ENCODE measurements at places on chromosomes 3 and 15.
A peak's percentile ranks its signal among the peaks of the same experiment; 100 is the strongest.

- no peak for DNase-seq
Measured at GRCh38 chr3:149283401-149283800, 50.0 kb downstream of the TM4SF18 start.

GRCh38 chr3:78994174-78995027 lies 773.4 kb downstream of the ROBO1 start:
- no peak for DNase-seq

- no peak for DNase-seq
Measured at GRCh38 chr3:133238015-133238414, 161.8 kb upstream of the BFSP2 start.

- DNase-seq = peak; percentile 67
Measured at GRCh38 chr15:88274553-88275460, 18.3 kb upstream of the NTRK3 start.

DNA sequence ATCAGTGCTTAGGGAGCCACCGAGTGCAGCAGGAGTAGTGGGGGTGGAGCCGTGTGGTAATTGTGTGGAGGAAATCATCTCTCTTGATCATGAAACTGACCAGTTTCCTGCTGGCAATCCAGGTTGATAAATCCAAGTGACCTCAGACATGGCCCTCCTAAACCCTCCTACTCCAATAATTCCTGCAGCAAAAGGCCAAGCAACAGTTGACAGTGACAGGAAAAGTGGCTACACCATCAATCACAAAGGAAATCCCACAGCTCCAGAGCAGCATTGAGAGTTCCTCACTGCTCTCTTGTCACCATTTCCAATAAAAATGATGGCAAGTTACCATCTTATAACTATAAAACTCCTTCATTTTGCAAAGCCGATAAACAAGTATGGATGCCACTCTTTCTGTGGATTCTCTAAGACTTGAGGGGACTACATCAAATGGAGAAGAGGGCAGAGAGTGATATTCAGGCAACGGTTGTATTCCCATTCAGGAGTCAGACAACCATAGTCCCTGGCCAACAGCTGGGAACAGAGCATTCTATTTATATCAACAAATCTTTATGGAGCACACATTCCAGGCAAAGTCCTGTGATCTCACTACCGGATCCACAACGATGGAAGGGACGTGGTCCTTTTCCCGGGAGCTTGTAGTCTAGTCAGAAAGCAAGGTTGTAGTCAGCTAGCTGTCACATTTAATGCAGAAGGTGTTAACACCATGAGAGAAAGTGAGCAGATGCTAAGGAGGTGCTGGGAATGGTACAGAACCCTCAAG lies 312.5 kb upstream of the CTNNB1 start:
- DNase-seq = no peak

GRCh38 chr15:58362262-58362922 lies 69.4 kb upstream of the LIPC start:
- DNase-seq = no peak

DNA sequence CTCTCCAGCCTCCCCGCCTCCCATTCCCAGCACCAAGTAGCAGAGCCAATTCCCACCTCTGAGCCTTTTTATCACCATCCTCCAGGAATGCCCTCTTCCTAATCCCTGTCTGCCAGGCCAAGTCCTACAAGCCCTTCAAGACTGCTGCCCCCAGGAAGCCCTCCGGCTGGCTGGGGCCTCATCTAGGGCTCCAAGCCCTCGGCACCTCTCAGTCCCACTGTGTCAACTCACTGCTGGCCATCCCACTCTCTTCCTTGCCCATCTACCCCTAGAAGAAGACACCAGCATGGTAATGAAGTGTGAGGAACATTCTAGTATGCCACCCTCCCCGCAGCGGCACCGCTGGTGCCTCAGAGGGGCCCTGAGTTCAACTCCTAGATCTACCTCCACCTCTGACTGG lies 10.0 kb upstream of the GRIP2 start:
- DNase-seq = no peak

GRCh38 chr15:76200083-76200465 lies 111.2 kb downstream of the ETFA start:
- no peak for DNase-seq

DNA sequence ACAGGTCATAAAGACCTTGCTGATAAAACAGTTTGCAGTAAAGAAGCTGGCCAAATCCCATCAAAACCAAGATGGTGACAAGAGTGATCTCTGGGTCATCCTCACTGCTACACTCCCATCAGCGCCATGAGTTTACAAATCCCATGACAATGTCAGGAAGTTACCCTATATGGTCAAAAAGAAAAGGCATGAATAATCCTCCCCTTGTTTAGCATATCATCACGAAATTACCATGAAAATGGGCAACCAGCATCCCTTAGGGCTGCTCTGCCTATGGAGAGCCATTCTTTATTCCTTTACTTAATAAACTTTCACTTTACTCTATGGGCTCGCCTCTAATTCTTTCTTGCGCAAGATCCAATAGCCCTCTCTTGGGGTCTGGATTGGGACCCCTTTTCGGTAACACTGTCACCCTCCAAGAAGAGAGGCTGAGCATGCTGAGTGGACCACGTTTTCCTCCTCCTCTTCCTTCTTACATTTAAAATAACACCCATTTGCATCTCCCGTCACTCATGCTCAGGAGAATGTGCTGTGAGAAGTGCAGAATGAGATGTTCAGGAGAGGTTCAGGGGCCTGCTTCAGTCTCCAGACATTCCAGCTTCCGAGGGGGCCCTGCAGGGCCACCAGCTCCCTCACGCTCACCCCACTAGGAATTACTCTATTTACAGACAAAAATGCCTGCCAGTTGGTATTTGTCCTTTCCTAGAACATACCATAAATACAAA lies 47.3 kb downstream of the NSMCE3 start:
- DNase-seq = no peak

DNA sequence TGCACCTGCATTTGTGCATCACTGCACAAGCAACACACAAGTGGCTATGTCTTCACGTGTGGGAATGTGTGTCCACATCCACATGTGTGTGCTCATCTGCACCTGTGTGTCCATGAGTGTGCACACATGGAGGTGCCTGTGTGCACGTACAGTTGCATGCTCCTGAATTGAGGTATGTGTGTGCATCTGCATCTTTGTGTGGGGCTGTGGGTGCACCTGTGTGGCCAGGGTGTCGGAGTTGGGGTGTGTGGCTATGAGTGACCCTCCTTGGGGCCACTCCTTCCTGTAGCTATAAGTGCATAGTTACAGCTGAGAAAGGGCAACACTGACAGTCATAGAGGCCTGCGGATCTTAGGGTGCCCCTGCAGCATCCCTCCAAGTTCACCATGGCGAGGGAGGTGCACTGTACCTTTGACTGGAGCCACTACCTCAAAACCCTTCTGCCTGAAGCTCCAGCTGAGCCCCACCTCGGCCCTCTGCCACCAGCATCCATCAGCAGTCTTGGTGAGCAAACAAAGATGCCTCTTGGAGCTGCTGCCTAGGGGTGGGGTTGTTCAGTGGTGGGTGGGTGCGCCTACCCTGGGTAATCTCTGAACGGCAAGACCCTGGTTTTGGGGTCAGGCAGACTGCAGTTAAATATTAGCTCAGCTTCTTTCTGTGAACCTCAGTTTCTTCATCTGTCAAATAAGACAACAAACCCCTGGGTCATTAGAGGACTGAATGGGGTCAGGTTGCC lies 5.2 kb upstream of the HHATL start:
- DNase-seq = no peak

GRCh38 chr3:65342084-65342683 lies 654.4 kb upstream of the ADAMTS9 start:
- no peak for DNase-seq

DNA sequence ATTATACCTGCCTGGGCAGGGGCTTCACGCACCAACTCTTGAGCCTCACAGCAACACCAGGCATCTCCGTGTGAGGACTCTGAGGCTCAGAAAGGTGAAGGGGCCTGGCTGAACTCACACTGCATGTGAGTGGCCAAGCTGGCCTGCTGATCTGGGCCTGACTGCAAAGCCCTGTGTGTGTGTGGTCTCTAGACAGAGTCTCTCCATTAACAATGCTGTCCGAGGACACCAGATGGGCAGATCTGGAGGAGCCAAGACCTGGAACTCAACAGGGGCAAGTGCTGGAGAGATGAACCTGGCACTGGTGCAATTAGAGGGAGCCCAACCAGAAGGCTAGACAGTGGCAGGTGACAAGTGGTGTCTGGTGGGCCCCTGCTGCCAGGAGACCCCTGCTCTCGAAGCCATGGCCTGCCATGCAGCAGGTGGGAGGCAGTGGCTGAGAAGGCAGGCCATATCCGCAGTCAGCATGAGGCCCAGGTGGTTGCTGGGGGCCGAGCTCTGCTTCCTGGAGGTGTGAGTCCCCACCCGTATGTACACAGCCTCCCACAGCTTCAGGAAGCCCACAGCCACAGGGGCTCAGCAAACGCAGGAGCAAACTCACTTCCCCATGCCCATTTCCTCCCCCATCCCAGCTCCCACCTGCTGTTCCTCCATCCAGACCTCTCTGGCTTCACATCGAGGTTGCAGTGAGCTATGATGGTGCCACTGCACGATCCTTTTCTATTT lies 39.0 kb downstream of the CYP11A1 start:
- DNase-seq = no peak

- DNase-seq = no peak
Measured at GRCh38 chr15:49023354-49023753, 22.9 kb downstream of the SECISBP2L start.

GRCh38 chr3:188559856-188560255 lies 405.9 kb downstream of the LPP start:
- DNase-seq = no peak

DNA sequence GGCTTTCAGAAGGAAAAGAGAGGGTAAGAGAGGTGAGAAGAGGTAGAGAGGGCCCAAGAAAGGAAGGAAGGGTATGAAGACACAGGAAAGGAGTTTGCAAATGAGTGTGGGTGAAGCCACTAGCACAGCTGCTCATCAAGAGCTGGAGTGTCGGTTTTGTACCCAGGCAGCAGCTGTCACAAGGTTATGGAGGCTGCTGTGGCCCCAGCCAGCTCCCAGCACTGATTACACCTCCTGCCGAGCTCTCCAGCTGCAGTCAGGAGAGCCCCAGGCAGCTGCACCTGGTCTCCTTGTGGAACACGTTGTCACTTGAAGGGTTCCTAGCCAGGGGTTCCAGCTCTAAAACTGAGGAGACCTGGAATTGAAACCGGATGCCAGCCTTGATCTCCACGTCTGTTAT lies 60.4 kb upstream of the CHD2 start:
- peak; percentile 39 for DNase-seq

DNA sequence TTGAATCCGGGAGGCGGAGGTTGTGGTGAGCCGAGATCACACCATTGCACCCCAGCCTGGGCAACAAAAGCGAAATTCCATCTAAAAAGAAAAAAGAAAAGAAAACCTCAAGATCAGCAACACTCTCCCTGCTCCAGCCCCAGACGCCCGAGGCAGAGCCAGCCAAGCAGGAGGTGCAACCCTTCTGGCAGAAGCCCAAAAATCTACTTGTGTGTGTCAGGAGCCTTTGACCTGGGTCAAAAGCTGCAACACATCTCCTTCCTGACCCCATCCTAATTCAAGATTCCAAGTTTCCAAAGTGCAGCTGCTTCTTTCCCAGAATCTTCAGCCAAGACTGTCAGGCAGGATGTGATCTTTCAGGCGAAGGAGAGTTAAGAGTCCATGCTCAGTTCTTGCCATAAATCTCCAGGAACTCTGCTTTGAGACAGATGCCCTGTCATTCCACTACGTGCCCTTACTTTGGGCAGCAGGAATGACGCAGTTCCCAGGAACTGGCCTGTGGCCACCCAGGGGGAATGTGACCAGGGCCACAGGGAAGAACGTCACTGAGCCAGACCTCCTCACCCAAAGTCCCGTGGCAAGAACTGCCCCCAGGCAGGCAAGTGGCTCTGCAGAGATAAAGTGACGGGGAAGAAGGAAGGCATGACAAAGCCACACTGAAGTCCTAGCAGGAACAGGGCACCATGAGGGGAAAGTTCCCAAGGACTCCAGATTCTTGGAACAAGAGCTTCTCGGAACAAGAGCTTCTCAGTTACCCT lies 39.4 kb downstream of the SH3BP5 start:
- DNase-seq = no peak

DNA sequence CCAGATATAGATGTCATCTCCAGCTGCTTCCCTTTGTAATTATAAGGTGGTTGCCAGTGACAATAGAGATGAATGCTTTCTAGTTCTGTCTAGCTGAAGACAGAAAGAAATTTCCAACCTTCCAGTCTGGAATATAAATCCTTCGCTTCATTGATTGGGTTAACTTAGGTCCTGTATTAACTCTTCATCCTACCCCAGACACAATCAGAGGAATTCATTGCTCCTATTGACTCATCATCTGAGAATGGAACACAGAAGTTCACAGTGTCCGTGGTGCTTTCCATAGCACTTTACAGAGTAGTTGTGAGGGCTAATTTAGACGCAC lies 241.4 kb downstream of the NFKBIZ start:
- no peak for DNase-seq

DNA sequence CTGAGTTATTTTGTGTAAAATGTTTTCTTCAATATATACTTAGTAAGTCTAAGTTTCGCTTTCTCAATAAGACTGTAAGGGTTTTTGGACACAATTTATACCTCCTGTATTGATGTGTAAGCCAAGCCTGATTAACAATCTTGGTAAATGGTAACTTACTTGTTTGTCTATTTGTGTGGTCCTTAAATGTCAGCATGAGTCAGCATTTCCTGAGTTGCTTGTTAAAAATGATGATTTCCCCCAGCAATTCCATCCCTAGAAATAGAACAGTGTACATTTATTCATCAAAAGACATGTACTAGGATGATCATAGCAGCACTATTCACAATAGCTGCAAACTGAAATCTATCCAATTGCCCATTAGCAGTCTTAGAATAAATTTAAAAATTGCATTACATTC lies 53.4 kb upstream of the LRIG1 start:
- DNase-seq = no peak

DNA sequence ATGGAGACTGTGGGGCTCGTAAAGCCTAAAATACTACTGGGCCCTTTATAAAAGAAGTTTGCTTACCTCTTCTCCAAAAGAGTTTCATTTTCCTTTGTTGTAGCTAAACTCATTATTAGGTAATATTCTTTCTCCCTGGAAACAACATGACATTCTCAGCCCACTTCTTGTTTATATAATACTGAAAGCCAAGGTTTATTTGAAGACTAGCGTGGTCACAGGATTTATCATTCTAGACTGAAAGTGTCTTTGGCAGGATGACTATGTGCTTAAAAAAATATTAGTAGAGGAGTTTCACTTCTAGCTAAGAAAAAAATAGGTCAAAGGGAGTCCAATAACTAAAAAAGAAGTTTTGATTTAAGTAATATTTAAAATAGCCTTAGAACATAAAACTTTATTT lies 1085.2 kb upstream of the CADM2 start:
- DNase-seq = no peak

DNA sequence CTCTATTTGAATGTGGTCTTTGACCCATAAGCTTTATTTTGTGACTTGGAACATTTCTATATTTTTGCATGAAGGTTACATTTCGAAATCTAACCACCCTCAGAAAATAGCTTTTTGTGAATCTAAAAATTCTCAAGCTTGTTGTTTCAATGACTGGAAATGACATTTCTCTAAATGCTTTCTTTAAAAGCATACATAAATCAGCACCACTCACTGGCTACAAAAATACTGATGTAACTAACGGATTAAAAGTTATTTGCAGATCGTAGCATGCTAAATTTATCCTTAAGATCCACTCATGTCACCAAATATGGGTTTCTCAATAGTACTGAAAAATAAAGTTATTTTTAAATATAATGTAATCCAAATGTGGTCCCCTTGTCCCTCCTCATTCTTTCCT lies 55.2 kb upstream of the ACAN start:
- DNase-seq = no peak
